ENCODE measurements at places on chromosomes 16 and 17. TPM values are rescaled to one million over a fixed set of nuclear protein-coding genes. Genes with fewer than 3 reads are reported as not detected.

Gene ITGAD
- 0.18 TPM for total RNA-seq

- no peak for DNase-seq
- H3K27me3 ChIP-seq, result peaks cover 12% of the 10 kb centered on the region
- H3K27ac ChIP-seq, result no peak overlapping the region
- no peak overlapping the region for H3K4me3 ChIP-seq
- peaks cover 9% of the 10 kb centered on the region for H3K4me1 ChIP-seq
- H3K36me3 ChIP-seq, result no peaks in the 10 kb centered on the region
Observed at GRCh38 chr17:8739097-8739496, 5.5 kb downstream of the CCDC42 start.

DNA sequence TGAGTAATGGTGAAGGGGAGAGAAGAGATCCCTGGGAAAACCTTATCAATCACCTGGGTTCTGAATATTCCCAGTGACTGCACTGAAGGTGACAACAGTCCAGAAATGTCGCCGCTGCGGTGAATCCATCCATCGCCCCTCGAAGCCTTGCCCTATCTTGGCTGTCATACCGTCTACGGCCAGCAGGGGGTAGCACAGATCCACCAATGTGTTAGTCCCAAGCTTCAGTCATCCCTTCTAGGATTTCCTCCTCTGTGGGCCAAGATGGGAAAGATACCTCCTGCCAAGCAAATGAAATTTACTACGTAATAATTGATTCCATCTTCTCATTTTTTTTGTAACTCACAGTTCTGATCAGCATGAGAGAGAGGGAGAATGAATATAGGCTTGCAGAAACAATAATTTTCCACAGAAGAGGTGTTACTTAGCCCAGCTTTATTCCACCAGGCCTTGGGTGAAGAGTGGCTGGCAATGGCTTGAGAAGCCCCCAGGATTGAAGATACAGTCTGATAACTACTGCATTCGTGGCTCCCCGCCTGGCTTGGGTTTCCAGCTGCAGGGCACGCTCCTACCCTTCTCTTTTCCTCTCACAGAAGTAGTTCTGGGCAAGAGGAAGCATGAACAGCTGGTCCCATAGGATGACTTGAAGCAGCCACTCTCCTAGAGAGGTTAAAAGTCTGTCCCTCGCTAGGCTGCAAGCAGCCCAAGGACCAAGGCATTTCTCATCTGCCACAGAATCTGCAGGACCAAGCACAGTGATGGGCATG lies 2.6 kb upstream of the FMNL1 start:
- DNase-seq, result peak; percentile 73
- H3K36me3 ChIP-seq, result peaks cover 79% of the 10 kb centered on the region
- H3K4me3 ChIP-seq, result peak overlapping the region; percentile 85
- no peaks in the 10 kb centered on the region for H3K27me3 ChIP-seq

DNA sequence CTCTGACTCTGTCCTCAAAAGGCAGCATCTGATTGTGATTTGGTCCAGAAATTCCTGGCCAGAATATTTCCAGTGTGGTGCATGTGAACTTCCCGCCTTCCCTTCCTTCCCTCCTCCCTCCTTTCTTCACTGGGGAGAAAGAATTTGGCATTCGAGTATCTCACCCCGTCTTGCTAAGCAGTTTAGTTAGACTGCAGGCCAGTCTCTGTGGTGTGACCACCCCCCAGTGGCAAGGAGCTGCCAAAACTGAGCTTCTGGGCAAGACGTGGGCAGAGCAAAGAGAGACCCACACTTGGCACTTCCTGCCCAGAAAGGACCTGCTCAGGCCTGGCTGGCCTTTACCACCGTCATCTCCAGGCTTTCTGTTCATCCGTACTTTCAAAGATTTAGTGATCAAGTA lies 36.4 kb downstream of the SNX20 start:
- H3K27me3 ChIP-seq, result no peaks in the 10 kb centered on the region
- no peaks in the 10 kb centered on the region for H3K4me1 ChIP-seq

DNA sequence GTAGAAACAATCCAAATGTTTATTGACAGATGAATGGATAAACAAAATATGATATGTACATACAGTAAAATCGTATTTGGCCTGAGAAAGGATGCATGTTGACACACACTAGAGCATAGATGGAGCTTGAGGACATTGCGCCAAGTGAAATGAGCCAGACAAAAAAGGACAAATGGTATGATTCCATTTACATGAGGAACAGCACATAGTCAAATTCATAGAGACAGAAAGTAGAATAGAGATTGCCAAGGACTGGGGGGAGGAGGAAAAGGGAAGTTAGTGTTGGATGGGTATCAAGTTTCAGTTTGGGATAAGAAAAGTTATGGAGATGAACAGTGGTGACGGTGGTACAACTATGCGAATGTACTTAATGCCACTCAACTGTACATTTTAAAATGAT lies 47.9 kb downstream of the COPRS start:
- peaks cover 1% of the 10 kb centered on the region for H3K27me3 ChIP-seq
- no peaks in the 10 kb centered on the region for H3K4me1 ChIP-seq
- DNase-seq, result no peak
- no peak overlapping the region for H3K4me3 ChIP-seq
- H3K27ac ChIP-seq, result no peak overlapping the region

Gene ARHGAP44
- 0.21 TPM for total RNA-seq

Gene AANAT
- 0.18 TPM for total RNA-seq

Data from activated T-helper 2 cell treated with anti-CD3 and anti-CD28 coated beads, Interferon-gamma antibody, Interleukin-2, Interleukin-4, amounts not matched to agents 10 μg/mL and 5 μg/mL and 100 μg/mL, durations not matched to agents 14 hours and 24 hours and 36 hours (primary cell).